ENCODE measurements at places on chromosomes 5 and 9. TPM values are rescaled to one million over a fixed set of nuclear protein-coding genes. Genes with fewer than 3 reads are reported as not detected.

The SLC6A18 gene
- total RNA-seq, result not detected

The IL31RA gene
- 3.5 TPM for total RNA-seq

The SGCD gene
- total RNA-seq, result 0.05 TPM

The PCDHGA4 gene
- total RNA-seq, result 9.2 TPM

The PKD2L2 gene
- total RNA-seq, result not detected

Measured in glomerular endothelial cell (primary cell).